ENCODE measurements at places on chromosomes 2 and 18. TPM values are rescaled to one million over a fixed set of nuclear protein-coding genes. Genes with fewer than 3 reads are reported as not detected.

- H3K27ac ChIP-seq = no peak overlapping the region
- H3K4me3 ChIP-seq = no peak overlapping the region
- H3K4me1 ChIP-seq = no peaks in the 10 kb centered on the region
- peak; percentile 32 for DNase-seq
- no peaks in the 10 kb centered on the region for H3K27me3 ChIP-seq
- H3K36me3 ChIP-seq = no peaks in the 10 kb centered on the region
Measured at GRCh38 chr2:127655209-127656073, 9.5 kb downstream of the GPR17 start.

GRCh38 chr18:55609160-55609825 lies 21.3 kb upstream of the TCF4 start:
- no peak for DNase-seq
- no peaks in the 10 kb centered on the region for H3K27me3 ChIP-seq
- H3K4me1 ChIP-seq = no peaks in the 10 kb centered on the region
- no peaks in the 10 kb centered on the region for H3K36me3 ChIP-seq
- H3K4me3 ChIP-seq = no peak overlapping the region

Gene CRYBA2
- not detected for total RNA-seq

GRCh38 chr18:8616028-8616401 lies 6.8 kb downstream of the RAB12 start:
- no peak overlapping the region for H3K27ac ChIP-seq
- H3K4me1 ChIP-seq = peaks cover 26% of the 10 kb centered on the region
- no peak overlapping the region for H3K4me3 ChIP-seq
- no peak for DNase-seq
- no peaks in the 10 kb centered on the region for H3K27me3 ChIP-seq

- DNase-seq = no peak
- H3K27me3 ChIP-seq = no peaks in the 10 kb centered on the region
- H3K4me1 ChIP-seq = no peaks in the 10 kb centered on the region
- no peaks in the 10 kb centered on the region for H3K36me3 ChIP-seq
Measured at GRCh38 chr2:3704692-3705091, 1.3 kb downstream of the DCDC2C start.

GRCh38 chr2:135162786-135163185 lies 110.7 kb downstream of the RAB3GAP1 start:
- DNase-seq = no peak
- H3K4me3 ChIP-seq = no peak overlapping the region
- peaks cover 26% of the 10 kb centered on the region for H3K36me3 ChIP-seq
- no peak overlapping the region for H3K27ac ChIP-seq
- no peaks in the 10 kb centered on the region for H3K27me3 ChIP-seq

Gene CCDC74B
- 0.84 TPM for total RNA-seq

Gene PLEKHH2
- 0.49 TPM for total RNA-seq

GRCh38 chr18:74375999-74376398 lies 60.4 kb downstream of the C18orf63 start:
- peaks cover 71% of the 10 kb centered on the region for H3K4me1 ChIP-seq
- no peak for DNase-seq
- no peaks in the 10 kb centered on the region for H3K27me3 ChIP-seq
- no peak overlapping the region for H3K4me3 ChIP-seq
- H3K27ac ChIP-seq = no peak overlapping the region
- H3K36me3 ChIP-seq = no peaks in the 10 kb centered on the region

Gene AQP12B
- total RNA-seq = not detected

DNA sequence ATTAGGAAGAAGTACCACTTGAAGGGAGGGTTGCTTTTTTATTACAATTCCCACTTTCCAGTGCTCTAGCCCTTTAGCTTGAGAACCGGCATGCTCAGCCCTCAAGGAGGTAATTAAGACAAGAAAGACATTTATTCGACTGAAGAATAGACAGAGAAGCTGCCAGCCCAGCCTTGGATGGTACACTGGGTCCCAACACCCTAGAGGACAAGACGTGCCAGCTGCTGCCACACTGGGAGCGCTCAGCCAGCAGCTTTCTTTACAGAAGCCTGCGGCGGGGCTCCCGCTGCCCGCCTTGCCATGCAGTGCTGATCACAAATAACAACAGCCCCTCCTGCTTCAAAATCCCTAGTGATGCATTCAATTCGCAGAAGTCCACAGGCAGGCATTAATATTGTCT lies 746.3 kb upstream of the RAB6C start:
- no peaks in the 10 kb centered on the region for H3K4me1 ChIP-seq
- H3K27me3 ChIP-seq = no peaks in the 10 kb centered on the region
- no peaks in the 10 kb centered on the region for H3K36me3 ChIP-seq
- no peak for DNase-seq
- no peak overlapping the region for H3K27ac ChIP-seq

DNA sequence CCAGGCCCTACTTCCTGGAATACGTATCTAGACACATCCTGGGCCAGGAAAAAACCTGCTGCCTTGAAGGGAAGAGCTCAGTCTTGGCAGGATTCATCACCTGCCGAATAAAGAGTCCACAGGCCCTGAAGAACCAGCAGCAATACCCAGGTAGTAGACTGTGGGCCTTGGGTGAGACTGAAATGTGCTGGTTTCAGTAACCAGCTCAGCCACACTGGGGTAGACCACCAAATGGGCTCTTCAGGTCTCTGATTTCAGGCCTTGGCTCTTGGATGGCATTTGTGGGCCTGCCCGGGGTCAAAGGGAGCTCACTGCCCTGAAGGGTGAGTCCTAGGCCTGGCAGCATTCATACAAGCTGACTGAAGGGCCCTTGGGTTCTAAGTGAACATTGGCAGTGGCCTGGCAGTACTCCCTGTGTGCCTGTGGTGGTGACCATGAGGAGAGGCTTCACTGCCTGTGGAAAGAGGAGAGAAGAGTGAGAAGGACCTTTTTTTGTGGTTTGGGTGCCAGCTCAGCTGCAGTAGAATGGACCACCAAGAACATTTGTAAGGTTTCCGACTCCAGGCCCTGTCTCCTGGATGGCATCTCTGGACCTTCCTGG lies 175.1 kb downstream of the ANKRD30B start:
- H3K27ac ChIP-seq = no peak overlapping the region
- no peak overlapping the region for H3K4me3 ChIP-seq
- no peaks in the 10 kb centered on the region for H3K4me1 ChIP-seq
- no peak for DNase-seq
